ENCODE measurements at places on chromosomes 1 and 21. TPM values are rescaled to one million over a fixed set of nuclear protein-coding genes. Genes with fewer than 3 reads are reported as not detected.

The FMO2 gene
- total RNA-seq: not detected

The SH2D1B gene
- not detected for total RNA-seq

GRCh38 chr1:109272021-109272799, 10.7 kb downstream of the PSRC1 start:
- DNase-seq: no peak

The RHOU gene
- total RNA-seq: 0.61 TPM

DNA sequence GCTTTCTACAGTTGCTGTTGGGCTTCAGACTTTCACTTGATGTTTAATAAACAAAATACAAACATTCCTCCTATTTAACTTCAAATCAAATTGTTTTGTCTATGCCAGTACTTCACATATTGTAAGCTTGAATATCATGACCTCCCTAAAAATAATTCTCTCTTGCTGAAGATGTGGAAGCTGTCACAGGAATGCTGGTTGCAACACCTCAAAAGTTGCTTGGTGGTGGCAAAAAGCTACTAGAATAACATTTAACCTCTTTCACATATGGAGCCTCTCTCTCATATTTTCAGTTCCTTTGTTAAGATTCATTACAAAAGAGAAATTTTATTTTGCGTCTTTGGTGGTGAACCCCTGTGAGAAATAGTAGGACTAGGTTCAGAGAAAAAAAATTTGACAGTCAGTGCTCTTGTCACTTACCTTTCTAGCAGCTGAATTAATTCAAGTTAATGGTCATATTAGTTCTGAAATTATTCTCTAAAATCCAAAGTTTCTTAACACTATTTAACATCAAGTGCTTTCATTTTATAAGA, 25.5 kb upstream of the F13B start:
- DNase-seq: no peak

The NCF2 gene
- total RNA-seq: 9.8 TPM

The OR6N1 gene
- not detected for total RNA-seq

DNA sequence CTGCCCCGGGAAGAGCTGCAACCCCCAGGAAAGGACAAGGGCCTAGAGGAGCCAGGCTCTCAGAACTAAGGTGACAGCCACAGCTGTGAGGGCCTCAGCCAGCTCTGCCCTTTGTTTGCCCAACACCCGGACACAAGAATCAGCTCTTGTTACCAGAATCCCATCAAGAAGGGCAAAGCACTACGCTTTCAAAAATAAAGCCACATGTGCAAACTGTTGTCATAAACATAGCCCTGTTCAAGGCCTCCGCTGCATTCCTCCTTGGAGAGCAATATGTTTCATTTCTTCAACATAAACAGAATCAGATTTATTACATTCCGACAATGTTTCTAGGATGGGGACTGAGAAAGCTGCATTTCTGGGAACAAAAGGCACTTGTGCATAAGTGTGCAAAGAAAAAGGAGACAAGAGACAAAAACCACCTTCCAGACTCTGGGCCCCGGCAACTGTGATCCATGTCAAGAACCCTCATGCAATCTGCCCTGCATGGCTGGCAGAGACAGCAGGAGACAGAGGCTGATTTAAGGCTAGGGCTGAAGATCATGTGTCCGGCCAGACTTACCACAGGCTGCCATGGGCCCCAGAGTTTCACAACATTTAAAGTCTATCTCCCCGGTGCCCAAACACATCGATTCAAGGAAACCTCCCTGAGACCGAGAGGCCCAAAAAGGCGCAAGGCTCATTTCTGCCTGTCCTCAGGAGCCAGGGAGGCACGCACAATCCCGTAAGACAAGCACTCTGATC, 71.0 kb downstream of the SSBP3 start:
- no peak for DNase-seq

DNA sequence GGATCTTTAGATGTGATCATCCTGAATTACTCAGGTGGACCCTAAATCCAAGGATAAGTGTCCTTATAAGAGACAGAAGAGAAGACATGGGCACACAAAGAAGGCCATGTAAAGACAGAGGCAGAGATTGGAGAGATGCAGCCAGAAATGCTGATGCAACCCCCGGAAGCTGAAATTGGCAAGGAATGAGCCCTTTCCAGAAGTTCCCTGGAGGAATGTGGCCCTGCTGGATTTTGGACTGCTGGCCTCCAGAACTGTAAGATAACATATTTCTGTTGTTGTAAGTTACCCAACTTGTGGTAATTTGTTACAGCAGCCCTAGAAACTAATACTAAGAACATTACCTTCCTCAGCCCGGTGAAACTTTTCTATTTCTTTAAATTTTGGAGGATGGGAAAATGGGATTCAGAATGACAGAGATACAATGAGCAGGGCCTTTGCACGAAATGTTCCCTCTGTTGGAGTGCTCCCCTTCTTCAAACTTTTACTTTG, 11.2 kb upstream of the PLPP3 start:
- DNase-seq: no peak

- DNase-seq: no peak
Observed at GRCh38 chr1:25217015-25217414, 15.3 kb downstream of the SYF2 start.
